Left lung (tissue), 14 donors: ENCODE measurements at places on chromosomes 12 and 14. TPM values are rescaled to one million over a fixed set of nuclear protein-coding genes. Genes with fewer than 3 reads are reported as not detected.

Gene DAO
- total RNA-seq: not detected

Gene TMED8
- 15.9 TPM for total RNA-seq

Gene PTHLH
- total RNA-seq: 0.94 TPM

Gene WBP11
- total RNA-seq: 53.5 TPM

Gene SDR9C7
- not detected for total RNA-seq

Gene RAD9B
- 0.55 TPM for total RNA-seq

Gene RPGRIP1
- 0.41 TPM for total RNA-seq

Gene KCNA5
- total RNA-seq: 0.50 TPM

Gene GLIPR1
- total RNA-seq: 68.2 TPM

Gene RNASE2
- total RNA-seq: 30.6 TPM

Gene TAS2R42
- total RNA-seq: not detected

GRCh38 chr12:2108166-2108565, 55.4 kb downstream of the CACNA1C start:
- H3K36me3 ChIP-seq: no peaks in the 10 kb centered on the region
- H3K27ac ChIP-seq: no peak overlapping the region
- no peaks in the 10 kb centered on the region for H3K4me1 ChIP-seq
- no peak overlapping the region for H3K4me3 ChIP-seq
- no peak for DNase-seq

DNA sequence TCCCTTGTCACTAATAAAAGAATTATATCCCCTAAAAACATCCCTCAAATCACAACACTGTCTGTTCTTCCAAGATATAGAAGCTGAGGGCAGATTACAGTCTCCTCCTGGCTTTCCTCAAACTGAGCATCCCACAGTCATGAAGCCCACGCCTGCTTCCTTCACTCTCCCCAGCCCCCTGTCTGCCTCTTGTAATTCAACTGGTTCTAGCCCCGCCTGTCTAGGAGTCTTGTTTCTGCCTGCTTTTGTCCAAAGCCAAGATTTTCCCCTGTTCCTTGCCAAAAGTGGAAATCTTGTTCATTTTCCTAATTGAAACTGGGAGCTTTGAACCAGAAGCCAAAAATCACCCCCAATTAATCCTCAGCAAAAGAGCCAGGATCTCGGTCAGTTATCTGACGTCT, 35.9 kb upstream of the PWP1 start:
- H3K4me3 ChIP-seq: no peak overlapping the region
- H3K27ac ChIP-seq: no peak overlapping the region
- DNase-seq: peak; percentile 93
- H3K4me1 ChIP-seq: no peaks in the 10 kb centered on the region

DNA sequence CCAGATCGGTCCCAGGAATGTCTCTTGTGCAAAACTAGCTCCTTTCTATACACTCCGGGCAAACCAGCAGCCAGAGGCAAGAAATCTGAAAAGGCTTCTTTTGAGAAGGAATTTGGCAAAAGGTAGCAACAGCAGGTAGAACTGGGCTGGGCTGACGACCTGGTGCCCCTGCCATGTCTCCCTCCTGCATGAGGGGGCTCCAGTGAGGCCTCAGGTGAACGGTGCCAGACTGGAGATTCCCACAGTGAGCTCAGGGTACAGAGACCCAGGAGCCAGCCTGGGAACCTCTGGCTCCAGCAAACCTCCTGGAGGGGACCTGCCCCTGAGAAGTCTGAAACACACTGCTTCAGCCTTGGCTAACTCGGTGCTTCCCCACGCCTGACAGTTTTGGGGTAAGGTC, 10.8 kb downstream of the ITPK1 start:
- DNase-seq: no peak
- H3K4me3 ChIP-seq: no peak overlapping the region
- H3K27ac ChIP-seq: no peak overlapping the region
- no peaks in the 10 kb centered on the region for H3K36me3 ChIP-seq
- peaks cover 4% of the 10 kb centered on the region for H3K4me1 ChIP-seq

GRCh38 chr12:95337146-95337545, 119.5 kb downstream of the VEZT start:
- H3K27me3 ChIP-seq: no peaks in the 10 kb centered on the region
- H3K27ac ChIP-seq: no peak overlapping the region
- no peak overlapping the region for H3K4me3 ChIP-seq
- peaks cover 10% of the 10 kb centered on the region for H3K4me1 ChIP-seq

GRCh38 chr12:34388636-34389377, 366.5 kb downstream of the ALG10 start:
- H3K27ac ChIP-seq: no peak overlapping the region
- H3K27me3 ChIP-seq: no peaks in the 10 kb centered on the region
- H3K4me1 ChIP-seq: no peaks in the 10 kb centered on the region
- no peaks in the 10 kb centered on the region for H3K36me3 ChIP-seq
- DNase-seq: no peak

DNA sequence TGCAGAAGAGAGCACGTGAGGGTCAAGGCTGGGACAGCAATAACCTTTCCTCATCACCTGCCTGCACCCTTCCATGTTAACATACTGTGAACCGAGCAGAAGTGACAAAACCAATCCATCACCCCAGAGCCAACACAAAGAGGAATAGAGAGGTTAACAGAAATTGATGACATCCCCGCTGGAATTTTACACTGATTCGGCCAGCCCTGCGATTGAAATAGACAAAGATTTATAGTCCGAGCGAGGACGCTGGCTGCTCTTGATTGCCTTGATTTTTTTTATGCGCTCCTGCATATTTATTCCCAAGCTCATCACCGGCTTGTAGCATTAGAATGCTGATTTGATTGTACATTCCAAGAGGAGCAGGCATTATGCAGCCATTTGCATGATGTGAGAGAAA, 729.7 kb downstream of the BCL11B start:
- H3K36me3 ChIP-seq: no peaks in the 10 kb centered on the region
- DNase-seq: no peak
- H3K27ac ChIP-seq: no peak overlapping the region
- H3K4me1 ChIP-seq: no peaks in the 10 kb centered on the region

GRCh38 chr14:81068176-81068782, 112.9 kb downstream of the TSHR start:
- no peaks in the 10 kb centered on the region for H3K27me3 ChIP-seq
- no peak overlapping the region for H3K27ac ChIP-seq
- H3K4me3 ChIP-seq: no peak overlapping the region
- no peaks in the 10 kb centered on the region for H3K36me3 ChIP-seq
- H3K4me1 ChIP-seq: no peaks in the 10 kb centered on the region

GRCh38 chr12:81078469-81079196, 754 bp downstream of the ACSS3 start:
- peak overlapping the region; percentile 62 for H3K27ac ChIP-seq
- no peaks in the 10 kb centered on the region for H3K4me1 ChIP-seq
- no peaks in the 10 kb centered on the region for H3K36me3 ChIP-seq
- H3K4me3 ChIP-seq: peak overlapping the region; percentile 57
- H3K27me3 ChIP-seq: peaks cover 22% of the 10 kb centered on the region

- no peak for DNase-seq
- no peaks in the 10 kb centered on the region for H3K27me3 ChIP-seq
- peak overlapping the region; percentile 98 for H3K27ac ChIP-seq
- H3K4me3 ChIP-seq: peak overlapping the region; percentile 85
Observed at GRCh38 chr14:58245562-58245961, 919 bp downstream of the PSMA3 start.

DNA sequence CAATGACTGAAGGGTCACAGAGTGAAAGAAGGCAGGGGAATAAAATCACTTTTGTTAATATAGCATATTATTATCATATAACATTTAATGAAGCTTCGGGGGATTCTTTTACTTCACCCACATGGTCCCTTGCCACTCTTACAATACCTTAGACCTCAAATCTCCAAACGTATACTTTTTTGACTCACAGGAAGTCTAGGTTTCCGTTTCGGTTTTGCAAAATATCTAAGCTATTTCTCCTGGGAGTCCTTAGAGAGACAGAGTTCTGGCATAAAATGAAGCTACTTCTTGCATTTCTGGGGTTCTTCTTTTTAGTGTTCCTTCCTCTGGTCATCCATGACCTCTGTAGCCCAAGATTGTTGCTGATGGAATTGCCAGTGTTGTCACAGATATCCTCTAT, 590.5 kb upstream of the ATP2B1 start:
- H3K36me3 ChIP-seq: no peaks in the 10 kb centered on the region
- no peak for DNase-seq
- no peak overlapping the region for H3K27ac ChIP-seq
- no peaks in the 10 kb centered on the region for H3K27me3 ChIP-seq
- no peaks in the 10 kb centered on the region for H3K4me1 ChIP-seq

DNA sequence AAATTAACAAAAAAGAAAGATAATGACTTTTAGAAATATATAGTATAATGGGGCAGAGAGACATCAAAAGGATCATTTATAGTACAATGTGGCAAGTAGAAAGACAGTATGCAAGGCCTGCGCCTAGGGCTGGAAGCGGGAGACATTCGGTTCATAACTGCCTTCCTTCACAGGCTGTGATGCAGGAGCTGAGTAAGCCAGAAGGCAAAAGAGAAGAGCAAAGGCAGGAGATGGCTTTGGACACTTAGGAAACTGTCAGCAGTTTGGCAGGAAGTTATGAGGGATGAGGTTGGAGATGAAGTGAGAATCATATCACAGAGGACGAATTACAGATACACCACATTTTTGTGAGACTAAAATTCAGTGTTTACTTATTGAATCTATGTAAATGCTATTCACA, 97.8 kb downstream of the EPS8 start:
- H3K4me1 ChIP-seq: peaks cover 39% of the 10 kb centered on the region
- peak overlapping the region; percentile 3 for H3K27ac ChIP-seq
- no peak overlapping the region for H3K4me3 ChIP-seq
- H3K27me3 ChIP-seq: no peaks in the 10 kb centered on the region

DNA sequence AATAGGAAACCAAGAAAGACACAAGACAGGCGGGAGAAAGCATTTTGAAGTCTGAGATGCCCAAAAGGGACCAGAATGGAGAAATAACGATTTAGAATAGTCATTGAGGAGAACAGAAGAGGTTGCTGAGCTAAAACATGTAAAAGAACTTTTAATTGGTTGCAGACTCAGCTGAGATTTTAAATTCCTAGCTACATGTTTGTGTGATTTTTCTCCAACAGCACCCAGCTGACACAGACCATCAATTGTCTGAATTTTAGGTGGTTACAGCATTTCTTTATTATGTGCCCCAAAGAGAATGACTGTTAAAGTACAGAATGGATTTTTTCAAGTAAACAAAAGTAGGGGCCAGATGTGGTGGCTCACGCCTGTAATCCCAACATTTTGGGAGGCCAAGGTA, 50.3 kb downstream of the BAZ1A start:
- no peak overlapping the region for H3K27ac ChIP-seq
- H3K4me3 ChIP-seq: no peak overlapping the region
- H3K27me3 ChIP-seq: no peaks in the 10 kb centered on the region

GRCh38 chr12:103505371-103506236, 9.8 kb upstream of the C12orf42 start:
- no peaks in the 10 kb centered on the region for H3K27me3 ChIP-seq
- no peak for DNase-seq
- no peaks in the 10 kb centered on the region for H3K4me1 ChIP-seq
- H3K4me3 ChIP-seq: no peak overlapping the region
- H3K36me3 ChIP-seq: no peaks in the 10 kb centered on the region
- no peak overlapping the region for H3K27ac ChIP-seq
